NCI-H1092 (cell line): ENCODE measurements at places on chromosomes 2 and 18.

GRCh38 chr2:203786549-203787351 lies 80.3 kb downstream of the CD28 start:
- peak; percentile 25 for DNase-seq

DNA sequence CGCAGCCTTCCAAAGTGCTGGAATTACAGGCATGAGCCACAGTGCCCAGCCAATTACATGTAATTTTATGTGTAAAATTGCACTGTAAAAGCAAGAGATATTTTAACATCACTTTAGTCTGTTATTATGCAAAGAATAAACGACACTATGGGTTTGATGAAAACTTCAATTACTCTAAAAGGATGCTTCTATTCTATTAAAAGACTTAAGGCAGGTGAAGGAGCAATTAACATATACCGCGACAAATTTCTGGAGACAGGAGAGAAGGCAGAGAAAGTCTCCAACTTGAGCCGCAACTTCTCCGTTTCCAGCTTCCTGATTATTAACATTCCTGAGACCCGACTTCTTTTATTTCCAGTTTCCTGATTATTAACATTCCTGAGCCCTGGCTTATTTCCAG lies 53.7 kb downstream of the FAM210A start:
- DNase-seq, result no peak

- DNase-seq, result no peak
Observed at GRCh38 chr18:8803063-8803795, 97.9 kb downstream of the MTCL1 start.

DNA sequence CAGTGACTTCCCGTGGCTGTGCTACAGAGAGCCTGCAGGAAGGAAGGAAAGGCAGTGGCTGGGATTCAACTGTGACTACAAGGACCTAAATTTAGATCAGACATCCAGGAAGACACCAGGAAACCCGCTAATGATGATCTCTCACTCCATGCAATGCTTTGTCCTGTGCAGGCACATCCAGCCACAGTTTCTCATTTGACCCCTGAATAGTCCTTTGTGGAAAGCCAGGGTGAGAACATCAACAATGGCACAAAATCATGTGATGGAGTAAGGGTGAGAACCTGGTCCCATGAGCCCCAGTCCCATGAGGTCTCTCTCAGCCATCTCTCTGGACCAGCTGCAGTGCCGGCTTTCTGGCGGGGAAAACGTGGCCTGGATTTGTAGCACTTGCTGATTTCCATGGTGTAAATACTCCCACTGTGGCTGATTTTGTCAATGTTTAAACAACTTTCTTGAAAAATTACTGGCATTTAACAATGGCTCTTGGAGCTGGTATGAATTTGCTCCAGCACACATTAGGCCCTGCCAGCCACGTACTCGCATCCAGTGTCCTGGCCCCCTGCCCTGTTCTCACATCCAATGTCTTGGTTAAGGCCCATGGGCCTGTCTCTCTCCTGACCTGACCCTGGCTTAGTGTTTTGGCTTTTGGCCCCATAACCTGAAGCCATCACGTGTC lies 159.0 kb upstream of the HAAO start:
- DNase-seq, result no peak
